ENCODE measurements at places on chromosomes 11 and 22.

DNA sequence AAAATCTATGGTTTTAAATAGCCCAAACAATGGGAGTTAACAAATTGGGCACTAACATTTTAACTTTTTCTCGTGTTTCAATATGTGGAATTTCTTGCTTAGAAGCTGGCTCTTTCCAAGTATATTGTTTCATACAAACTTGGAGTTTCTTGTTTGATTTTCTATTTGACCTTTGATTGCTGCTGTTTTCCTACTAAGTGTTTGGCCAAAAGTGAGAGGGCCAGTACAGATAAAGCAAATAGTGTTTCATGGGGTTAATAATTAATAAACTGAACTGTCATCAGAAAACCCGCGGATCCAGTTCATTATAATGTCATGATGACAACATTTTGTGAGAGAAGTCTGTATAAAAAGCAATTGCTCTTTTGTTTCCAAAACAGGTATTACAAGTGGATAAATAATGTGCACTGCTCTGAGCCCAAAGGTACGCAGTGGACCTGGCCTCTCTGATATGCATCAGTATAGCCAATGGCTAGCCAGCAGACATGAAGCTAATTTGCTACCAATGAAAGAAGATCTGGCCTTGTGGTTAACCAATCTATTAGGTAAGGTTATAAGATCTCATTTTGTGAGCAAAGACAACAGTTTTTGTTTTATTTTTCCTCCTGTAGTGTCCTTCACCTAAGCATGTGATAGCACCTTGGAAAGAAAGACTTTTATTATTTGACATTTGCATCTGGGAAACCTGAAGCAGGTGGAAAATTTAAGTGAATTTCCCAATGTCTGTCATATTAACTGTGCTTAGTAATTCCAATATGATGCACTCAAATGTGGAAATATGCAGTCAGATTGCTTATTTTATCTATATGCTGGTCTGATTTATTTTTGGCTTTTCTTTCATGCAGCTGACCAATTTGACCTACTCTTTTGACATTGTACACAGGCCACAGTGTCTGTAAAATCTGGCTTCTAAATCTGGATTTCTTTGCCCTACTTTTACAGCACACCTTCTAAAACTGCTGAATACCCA, 8.3 kb downstream of the GAS2 start:
- no peak for DNase-seq

- no peak for DNase-seq
Observed at GRCh38 chr11:28146123-28146751, 38.0 kb downstream of the METTL15 start.

DNA sequence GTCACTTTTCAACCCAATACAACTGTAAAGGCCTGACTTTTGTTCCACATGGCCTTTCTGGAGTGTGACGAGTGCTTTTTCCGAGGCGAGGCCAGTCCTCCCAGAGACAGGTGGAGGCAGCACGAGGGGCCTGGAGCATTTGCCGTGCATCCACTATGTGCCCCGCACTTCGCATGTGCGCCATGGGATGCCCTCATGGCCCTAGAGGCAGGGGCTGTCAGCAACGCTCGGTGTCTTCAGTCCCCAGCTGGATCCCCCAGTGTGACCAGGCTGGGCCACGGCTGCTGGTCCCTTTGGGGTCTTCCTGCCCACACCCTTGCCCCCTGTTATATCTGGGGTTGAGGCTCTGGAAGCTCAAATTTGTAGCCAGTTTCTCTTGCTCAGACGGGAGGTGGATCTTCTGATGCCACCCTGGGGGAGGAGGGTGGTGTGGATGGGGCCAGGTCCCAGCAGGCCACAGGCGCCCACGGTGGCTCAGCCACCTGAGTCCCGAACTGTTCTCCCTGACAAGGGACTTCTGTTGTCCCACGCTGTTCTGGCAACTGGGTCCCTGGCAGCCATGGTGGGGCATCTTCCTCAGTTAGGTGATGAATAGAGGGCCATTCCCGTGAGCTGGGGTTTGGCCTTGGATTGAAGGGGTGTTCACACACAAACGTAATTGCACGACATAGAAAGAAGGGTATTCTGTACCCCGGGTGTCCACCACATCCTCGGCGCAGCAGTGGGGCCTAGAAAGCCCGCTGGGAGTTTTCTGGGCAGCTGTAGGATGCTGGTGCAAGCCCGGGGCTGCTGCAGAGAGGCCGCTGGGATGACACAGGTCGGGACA, 100.9 kb downstream of the CTTN start:
- DNase-seq = no peak

- no peak for DNase-seq
Observed at GRCh38 chr11:84414920-84415319, 1128.8 kb upstream of the CCDC90B start.

- DNase-seq = no peak
Observed at GRCh38 chr11:105244160-105244825, 104.7 kb upstream of the CARD18 start.

DNA sequence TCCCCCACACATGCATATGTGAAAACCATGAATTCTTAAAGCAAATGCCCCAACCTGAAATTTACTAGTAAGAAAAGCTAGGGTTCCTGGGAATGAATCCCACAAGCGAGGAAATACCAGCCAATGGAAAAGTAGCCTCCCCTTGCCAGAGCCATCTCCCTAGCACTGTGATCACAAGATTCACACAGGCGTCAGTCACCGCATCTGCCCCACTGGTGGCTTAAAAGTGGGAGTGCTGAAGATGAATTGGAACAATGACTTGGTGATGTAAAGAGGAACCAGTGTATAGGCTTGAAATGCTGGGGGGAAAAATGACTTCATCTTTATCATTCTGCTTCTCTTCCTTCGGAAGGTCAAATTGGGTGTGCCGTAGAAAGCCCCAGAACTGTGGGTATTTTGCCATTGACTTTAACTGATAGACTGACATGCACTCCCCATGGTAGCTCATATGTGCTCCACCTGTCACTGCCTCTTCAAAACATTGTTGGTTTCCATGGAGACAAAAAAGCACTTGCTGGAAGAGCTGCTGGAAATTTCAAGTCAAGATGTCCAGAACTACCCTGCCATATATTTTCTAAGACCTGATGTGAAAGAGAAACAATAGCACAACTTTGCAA, 19.2 kb upstream of the ASPHD2 start:
- DNase-seq = no peak

DNA sequence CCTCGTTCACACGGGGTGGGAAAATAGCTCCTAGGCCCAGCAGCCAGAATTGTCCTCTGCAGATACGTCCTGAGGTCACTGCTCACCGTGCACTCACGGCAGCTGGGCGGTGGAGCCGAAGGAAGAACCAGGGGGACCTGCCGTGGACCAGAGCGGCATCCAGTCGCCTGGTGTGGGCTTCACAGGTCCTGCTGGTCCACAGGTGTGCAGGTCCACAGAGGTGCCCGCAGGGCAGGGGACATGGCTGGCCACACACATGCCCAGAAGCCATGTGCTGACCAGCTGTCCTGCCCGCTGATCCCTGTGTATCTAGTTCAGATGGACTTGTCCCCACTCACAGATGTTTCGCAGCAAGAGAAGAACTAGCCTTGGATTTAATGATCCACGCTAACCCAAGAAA, 10.6 kb upstream of the PKP3 start:
- DNase-seq = no peak

- DNase-seq = no peak
Observed at GRCh38 chr11:134574947-134575346, 162.9 kb upstream of the B3GAT1 start.

All from GM12864 (cell line).